Body of pancreas (tissue), 4 donors: ENCODE measurements at places on chromosomes 2 and 18.

DNA sequence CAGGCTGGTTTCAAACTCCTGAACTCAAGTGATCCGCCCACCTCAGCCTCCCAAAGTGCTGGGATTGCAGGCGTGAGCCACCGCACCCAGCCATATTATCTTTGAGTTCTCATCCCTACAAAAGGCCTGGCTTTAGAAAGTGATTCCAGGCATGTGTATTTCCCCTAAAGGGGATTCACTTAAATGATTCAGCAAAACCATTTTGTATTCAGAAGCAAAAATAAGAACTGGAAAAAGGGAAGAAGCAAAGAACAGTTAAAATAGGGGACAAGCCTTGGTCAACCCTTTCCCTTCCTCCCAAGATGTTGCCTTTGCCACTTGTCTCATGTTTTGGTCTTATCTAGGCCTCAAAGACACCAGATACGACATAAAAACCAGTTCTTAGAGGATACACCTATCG lies 10.5 kb downstream of the TM4SF20 start:
- no peak for DNase-seq

DNA sequence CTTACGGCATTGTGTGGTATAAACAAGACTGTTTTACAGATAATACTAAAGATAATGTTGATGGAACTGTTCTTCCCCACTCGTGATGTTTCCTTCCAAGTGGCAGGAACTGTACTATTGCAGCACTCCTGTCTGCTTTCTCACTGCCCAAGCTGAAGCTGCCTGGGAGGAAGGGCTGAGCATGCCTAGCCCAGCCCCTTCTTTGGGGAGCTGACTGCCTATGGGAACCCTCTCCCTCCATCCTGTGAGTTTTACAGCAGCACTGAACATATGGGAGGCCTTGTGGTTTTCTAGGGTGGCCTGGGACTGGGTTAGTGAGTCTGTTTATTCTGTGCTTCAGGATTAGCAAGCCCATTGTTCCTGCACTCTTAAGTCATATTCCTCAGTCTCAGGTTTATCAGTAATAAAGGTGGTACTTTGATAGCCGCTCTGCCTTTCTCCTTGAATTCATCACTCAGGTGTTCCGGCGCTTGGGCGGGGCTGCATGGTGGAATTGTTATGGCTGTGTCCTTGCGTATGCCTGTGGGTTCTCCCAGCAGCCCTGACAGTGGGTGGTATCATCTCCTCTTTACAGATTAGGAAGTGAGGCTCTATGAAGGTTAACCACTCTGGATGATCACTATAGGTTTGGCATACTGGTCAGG lies 379.7 kb downstream of the PTPRM start:
- DNase-seq, result no peak

GRCh38 chr2:153575171-153575853 lies 96.8 kb upstream of the RPRM start:
- no peak for DNase-seq

DNA sequence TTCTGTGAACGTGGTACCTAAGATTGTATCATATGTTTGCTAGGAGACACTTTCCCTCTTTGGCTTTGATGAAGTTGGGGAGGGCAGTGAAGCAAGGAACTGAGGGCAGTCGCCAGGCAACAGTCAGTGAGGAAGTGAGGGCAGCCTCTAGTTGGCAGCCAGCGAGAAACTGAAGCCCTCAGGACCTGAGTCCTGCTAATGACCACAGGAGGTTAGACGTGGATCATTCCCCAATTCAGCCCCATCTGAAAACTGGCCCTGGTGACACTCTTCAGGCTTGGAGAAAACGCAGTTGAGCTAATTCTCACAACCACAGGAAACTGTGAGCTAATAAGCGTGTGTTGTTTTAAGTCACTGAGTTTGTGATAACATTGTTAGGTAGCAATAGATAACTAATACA lies 84.5 kb upstream of the REG3G start:
- no peak for DNase-seq

DNA sequence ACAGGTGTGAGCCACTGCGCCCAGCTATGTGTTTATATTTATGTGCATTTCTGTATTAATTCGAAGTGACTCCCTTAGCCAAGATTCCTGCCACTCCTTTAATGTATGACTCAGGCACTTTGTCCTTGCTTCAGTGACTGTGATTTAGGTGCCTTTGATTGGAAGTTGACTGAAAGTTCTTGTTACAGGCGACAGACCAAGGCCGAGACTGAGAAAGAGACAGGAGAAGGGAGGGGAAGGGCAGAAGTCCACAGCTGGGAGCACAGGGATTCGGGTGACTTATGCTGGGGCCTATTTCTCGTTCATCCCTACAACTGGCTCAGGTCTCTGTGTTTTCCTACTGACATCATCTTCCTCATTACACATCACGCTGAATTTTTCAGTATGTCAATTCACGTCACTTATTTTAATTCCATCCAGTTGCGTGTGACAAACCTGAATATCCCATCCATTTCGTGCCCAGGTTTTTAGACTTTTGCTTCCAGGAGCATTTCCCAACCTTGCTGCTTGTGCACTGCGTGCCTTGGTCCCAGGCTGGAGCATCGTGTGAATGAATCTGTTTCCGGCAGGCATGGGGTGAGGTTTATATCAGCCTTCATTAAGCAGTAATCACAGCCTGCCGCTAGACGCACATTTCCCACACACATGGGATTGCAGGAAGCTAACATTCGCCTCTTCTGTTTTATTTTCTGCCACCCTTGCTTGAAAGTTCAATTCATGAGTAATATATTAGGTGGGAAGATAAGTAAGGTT lies 42.4 kb downstream of the TMEM18 start:
- DNase-seq, result no peak

DNA sequence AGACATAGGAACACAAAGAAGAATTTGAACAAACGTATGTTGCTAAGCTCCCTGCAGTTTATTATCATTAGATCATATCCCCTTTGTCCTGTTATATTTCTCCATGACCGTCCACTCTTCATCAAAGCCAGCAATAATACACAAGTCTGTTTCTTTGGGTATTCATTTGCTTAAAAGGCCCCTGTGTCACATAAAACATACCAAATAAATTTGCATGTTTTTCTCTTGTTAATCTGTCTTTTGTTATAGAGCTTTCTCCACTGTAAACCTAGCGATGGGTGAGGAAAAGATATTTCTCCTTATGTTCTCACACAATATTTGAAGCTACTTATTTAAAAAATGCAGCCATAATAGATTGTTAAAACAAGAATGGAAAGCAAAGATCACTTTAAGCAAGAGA lies 42.9 kb upstream of the REL start:
- DNase-seq, result no peak

- DNase-seq, result peak; percentile 77
These were observed 26.6 kb upstream of the MAP3K20 start for GRCh38 chr2:173048897-173049661.

GRCh38 chr2:12278217-12278750 lies 438.5 kb upstream of the TRIB2 start:
- no peak for DNase-seq

DNA sequence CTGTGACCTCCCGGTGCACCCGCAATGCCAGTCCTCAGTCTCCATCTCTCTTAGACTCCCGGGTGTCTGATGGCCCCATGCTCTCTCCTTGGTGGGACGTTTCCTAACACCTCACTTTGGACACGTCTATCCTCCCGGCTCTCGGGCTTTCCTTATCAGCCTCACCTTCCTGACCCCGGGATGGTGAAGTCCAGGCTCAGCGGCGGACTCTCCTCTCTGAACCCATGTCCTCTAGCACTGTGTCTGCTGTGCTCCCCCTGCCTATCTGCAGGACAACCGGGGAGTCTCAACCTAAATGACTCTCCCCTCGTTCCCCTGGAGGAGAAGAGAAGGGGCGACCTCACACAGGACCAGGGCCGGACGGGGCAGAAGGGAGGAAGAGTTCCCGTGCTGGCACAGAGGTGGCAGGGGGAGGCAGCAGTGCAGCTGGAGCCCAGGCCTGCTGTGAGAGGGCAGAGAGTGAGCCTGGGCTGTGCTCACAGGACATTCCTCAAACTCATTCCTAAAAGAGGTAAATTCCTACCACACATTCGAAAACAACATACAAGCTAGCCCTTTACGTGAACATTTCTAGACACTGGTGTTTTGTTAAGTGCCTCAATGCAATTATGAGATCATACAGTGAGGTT lies 41.9 kb downstream of the MBP start:
- no peak for DNase-seq

GRCh38 chr2:150325656-150326314 lies 161.7 kb downstream of the RND3 start:
- DNase-seq, result no peak

- DNase-seq, result no peak
These were observed 133.4 kb upstream of the NABP1 start for GRCh38 chr2:191544461-191545062.

- DNase-seq, result no peak
These were observed 60.9 kb upstream of the SIX2 start for GRCh38 chr2:45070113-45070652.

DNA sequence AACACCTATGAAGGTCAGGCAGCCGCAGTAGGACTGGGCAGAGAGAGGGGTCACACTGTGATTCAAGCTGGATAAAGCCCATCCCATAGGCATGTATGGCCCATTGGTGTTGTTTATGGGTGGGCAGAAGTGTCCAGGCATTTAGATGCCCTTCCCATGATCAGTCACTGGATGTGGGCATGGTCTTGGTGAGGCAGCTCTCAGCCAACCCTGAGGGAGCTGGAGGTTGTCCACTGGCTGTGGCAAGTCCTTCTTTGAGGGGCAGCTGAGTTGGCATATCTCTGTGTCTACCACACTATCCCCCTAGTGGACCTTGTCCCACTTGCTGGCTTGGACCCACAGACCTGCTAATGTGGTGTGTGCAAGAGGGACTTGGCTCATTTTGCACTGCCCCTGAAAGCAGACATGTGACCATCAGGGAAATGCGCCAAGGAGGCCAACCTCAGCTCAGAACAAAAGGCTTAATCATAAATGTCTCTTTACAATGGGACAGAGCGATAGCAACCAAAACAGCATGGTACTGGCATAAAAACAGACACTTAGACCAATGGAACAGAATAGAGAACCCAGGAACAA lies 82.0 kb downstream of the TMEM17 start:
- DNase-seq, result no peak

DNA sequence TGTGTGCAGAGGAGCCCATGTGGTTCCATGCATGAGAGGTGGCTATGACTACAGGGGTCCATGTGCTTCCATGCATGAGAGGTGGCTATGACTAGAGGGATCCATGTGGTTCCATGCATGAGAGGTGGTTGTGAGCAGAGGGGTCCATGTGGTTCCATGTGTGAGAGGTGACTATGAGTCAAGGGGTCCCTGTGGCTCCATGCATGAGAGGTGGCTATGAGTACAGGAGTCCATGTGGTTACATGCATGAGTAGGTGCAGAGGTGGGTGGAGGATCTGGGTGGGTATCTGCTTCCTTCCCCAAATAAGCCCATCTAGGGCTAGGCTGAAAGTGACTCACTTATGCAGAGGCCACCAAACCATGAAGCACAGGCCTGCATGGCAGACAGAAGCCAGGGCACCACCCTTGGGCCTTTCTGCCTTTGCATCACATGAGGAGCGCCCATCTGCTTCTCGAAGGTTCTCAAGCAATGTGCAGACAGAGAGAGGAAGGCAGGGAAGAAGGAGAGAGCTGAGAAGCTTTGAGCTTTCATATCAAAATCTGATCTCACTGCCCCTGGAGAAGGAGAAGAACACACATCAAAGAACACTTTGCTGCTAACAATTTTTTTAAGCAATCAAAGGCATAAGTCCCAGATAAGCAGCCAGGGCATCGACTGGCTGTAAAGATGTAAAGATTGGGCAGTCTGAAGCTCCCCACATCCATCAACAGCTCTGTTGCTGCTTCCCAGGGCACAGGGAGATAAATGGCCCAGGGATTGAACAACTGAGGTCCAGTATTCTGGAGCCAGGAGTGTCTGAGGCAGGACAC lies 137.6 kb downstream of the TNS1 start:
- DNase-seq, result no peak

- DNase-seq, result no peak
These were observed 634.0 kb downstream of the LRP1B start for GRCh38 chr2:141496810-141497209.
